ENCODE measurements at places on chromosomes 2 and 18.

- DNase-seq: no peak
Measured at GRCh38 chr2:98240786-98241398, 105.4 kb upstream of the CNGA3 start.

DNA sequence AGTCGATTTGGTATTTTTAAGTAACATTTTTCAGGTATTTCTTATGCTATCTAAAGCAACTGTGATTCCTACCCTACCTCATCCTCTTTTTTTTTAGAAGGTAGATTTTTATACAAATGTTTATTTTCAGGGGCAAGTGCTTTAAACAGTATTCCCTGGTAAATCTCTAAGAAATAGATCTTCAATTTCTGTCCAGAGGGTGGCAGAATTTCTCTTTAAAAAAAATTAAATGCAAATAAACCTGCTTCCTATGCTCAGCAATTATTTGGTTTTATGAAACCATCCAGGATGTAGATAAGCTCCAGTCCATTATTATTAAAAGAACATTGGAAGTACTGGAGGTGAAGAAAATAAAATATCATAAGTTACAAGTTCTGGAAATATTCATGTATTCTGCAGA lies 191.9 kb downstream of the MYO3B start:
- DNase-seq: no peak

DNA sequence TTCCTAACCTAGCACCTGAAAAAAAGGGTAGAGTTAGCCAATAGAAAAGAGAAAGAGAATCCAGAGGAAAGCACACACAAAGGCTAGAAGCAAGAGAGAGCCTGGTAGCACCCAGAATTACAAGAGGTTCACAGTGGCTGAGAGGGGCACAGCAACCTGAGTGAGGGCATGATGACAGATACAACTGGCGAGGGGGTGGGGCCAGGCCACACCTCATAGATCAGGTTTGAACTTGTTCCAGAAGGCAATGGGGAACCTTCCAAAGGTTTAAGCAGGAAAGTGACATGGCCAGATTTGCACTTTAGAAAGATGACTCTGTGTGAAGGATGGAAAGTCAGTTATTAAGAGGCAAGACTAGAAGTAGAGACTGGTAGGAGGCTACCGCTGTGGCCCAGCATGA lies 148.0 kb downstream of the TTC32 start:
- DNase-seq: no peak

GRCh38 chr2:29650631-29651097 lies 270.7 kb downstream of the ALK start:
- DNase-seq: no peak

GRCh38 chr18:25247725-25248124 lies 104.2 kb downstream of the ZNF521 start:
- DNase-seq: no peak

GRCh38 chr18:3712491-3712890 lies 262.5 kb downstream of the TGIF1 start:
- DNase-seq: no peak

DNA sequence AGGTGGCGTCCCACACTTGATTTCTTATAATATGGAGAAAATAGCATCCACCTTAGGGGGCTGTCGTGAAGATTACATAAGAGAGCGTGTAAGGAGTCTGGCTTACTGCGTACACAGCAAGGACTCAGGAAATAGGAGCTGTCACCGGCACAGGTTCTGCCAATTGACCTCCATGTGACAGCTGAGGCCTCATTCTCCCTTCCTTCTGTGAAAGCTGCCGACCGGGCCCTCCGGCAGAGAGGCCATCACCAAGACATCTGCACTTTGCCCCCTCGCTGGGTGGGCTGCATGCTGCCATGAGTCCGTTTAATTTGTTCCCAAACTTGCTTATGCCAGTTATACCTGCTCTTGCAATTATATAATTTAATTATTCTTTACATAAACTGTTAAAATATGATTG lies 27.7 kb downstream of the HS1BP3 start:
- no peak for DNase-seq

DNA sequence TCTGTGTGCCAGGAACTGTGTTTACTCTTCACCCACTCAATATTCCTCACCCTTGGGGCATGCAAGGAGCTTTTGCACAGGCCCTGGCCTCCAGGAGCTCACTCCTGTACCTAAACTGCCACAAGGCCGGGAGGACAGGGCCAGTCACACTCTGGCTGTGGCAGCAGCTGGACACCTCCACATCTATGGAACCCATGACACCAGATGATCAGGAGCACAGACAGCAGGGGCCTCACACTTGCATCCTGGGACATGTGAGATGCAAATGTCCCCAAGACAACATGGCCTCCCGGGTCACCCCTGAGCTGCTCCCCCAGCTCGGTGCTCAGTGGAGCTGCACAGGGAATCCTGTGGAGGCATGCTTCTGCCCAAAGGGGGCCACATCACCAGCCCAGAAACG lies 61.8 kb upstream of the SLC66A3 start:
- no peak for DNase-seq

DNA sequence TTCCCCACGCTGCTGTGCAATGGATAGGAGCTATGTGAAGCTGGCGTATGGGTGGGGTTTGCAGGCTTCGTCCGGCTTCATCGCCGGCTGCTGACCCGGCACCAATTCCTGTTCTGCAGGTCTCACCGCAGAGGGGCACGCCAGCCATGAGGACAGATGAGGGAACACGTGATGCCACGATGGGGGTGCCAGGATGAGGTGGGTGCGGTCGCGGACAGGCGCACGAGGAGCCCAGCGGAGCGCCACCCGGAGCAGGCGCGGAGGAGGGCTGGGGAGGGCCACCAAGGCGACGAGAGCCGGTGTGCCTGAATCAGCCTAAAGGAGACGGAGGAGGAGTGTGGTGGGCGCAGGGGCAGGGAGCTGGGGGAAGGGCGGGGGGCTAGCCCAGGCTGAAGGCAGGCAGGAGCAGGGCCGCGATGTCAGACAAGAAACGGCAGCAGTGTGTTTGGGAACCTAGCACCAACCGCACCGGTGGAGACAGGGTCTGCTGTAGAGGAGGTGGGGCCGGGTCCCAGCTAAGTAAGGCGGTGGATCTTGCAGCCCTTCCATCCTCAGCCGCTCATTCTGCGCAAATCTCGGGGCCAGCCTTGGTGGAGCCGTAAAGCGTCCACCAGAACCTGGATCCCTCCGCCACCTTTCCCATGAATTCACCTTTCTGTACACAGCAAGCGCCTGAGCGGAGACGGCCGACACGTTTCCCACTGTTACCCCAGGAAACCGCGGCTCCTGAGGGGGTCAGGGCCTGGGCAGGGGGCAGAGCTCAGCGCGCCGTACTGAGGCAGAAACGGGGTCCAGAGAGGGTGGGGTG lies 17.0 kb upstream of the CD8A start:
- no peak for DNase-seq

DNA sequence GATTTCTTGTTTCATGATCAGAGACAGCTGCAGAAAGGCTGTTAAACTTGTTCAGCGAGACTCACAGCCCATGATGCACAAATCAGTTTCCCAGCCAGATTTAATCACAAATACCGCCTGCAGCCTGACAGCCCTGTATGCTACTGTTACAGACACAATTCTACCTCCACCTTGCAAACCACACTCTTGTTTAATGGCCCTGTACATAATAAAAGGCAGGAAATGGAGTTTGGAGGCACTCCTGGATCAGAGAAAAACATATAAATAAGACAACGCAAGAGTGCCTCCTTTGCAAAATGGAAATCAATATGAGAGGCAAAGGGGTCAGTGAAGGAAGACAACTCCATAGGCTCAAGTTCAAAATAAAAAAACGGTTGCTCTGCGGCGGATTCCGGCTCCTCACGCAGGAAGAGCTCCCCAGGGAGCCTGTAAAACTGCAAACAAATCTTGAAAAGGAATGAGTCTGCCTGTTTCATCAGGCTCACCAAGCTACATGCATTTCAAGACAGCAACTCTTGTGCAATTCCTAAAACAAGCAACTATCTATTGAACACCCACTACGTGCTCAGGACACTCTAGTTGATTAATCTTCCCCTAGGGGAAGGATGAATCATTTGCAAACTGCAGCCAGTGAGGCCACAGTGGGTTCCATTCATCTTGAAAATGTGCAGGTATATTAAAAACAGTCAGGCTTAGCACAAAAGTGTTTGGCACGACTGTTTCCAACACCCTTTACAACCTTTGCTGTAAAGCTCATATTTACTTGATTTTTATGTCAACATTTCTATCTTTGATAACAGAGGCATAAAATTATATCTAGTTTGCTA lies 37.5 kb downstream of the TBC1D8 start:
- DNase-seq: no peak

DNA sequence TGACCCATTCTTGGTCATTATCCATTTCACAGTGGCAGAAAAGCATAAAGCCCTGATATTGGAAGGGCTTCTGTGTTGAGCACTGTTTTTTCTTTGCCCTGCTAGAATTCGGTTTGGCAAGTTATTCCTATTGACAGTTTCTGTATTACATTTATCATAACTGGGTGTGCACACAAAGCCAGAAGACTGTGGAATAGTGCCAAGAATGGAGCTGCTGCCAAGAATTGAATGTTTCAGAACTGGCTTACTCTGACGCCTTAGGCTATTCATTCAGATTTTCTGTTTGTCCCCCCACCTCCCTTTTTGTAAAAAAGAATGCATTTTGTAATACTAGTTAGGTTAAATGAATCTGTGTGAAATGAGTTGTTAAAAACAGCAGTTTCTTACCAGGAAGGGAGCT lies 12.7 kb downstream of the KDM3A start:
- DNase-seq: no peak

DNA sequence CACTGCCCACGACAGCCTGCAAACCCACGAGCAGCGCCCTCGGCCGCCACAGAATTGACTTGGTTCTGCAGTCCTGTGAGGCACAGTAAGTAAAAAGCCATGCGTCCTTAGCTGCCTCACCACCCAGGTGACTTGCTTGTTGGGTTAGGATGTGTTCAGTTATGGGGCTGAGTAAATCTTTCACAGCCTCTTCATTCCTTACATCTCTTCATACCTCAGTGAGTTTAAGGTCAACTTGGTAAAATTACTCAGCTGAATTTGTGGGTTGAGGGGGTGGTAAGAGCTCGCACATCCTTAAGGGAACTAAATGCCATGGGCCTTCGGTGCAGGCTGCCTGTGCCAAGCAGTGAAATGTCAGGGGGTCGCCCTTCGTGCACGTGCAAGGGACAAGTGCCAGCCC lies 165.2 kb upstream of the ALKAL2 start:
- DNase-seq: no peak

Measured in stimulated activated CD4-positive, alpha-beta T cell treated with anti-CD3 and anti-CD28 coated beads, Interleukin-1b, Interleukin-23, amount 100 ng/mL, for 4 hours (primary cell).